ENCODE measurements at places on chromosomes 11 and 22. TPM values are rescaled to one million over a fixed set of nuclear protein-coding genes. Genes with fewer than 3 reads are reported as not detected.
A peak's percentile ranks its signal among the peaks of the same experiment; 100 is the strongest.

RIN1 gene
- total RNA-seq: 4.8 TPM

SCN3B gene
- 5.3 TPM for total RNA-seq

OR8D1 gene
- 7.9 TPM for total RNA-seq

GRCh38 chr11:35650006-35650405, 12.6 kb upstream of the TRIM44 start:
- no peak for DNase-seq

DNA sequence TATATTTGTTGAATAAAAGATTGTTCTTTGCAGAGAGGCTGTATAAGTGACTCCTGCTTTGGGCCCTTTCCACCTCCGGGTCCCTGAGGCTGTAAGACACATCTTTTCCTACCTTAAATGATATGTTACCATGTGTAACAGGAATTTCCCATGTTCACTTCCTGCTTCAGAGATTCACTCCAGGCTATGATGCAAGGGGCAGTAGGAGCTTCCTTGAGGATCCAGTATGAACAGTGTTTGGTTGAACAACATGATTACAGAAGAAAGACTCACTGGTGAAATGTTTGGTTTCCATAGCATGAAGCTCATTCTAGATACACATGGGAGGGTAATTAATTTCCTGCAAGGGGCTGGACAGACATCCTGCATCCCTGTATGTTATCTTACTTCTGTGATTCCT, 25.6 kb upstream of the ZDHHC13 start:
- no peak for DNase-seq

- DNase-seq: peak; percentile 39
Observed at GRCh38 chr22:35231585-35232084, 25.7 kb upstream of the HMGXB4 start.

GRCh38 chr11:129815596-129816461, at the start of gene TMEM45B:
TMEM45B (plus strand) TSS chr11:129815848; CDS start chr11:129852483, 36,635 bp downstream.
- no peak for DNase-seq

DNA sequence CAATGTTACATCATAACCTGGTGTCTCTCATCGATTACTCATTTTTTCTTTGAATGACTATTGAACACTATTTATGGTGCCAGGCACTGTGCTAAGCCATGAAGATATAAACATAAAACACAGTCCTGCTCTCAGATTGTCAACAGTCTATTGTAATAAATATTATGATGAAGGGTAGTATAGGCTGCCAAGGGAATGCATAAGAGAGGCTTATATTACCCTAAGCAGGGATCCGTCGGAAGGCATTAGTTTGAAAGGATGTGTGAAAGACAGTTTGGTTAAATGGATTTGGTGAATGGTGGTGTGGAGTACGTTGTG, 7.2 kb upstream of the CCDC90B start:
- no peak for DNase-seq

GRCh38 chr22:17969701-17970113, 54.7 kb downstream of the MICAL3 start:
- DNase-seq: peak; percentile 63

GRCh38 chr11:11243590-11244469, 109.2 kb downstream of the CSNK2A3 start:
- peak; percentile 59 for DNase-seq

- no peak for DNase-seq
Observed at GRCh38 chr22:20216863-20217499, 51.1 kb downstream of the RTN4R start.

- DNase-seq: no peak
Observed at GRCh38 chr11:79040348-79040747, 400.5 kb downstream of the TENM4 start.

- no peak for DNase-seq
Observed at GRCh38 chr11:20156876-20157613, 3.2 kb downstream of the DBX1 start.

GRCh38 chr11:17214338-17214737, 6.6 kb upstream of the PIK3C2A start:
- no peak for DNase-seq

DNA sequence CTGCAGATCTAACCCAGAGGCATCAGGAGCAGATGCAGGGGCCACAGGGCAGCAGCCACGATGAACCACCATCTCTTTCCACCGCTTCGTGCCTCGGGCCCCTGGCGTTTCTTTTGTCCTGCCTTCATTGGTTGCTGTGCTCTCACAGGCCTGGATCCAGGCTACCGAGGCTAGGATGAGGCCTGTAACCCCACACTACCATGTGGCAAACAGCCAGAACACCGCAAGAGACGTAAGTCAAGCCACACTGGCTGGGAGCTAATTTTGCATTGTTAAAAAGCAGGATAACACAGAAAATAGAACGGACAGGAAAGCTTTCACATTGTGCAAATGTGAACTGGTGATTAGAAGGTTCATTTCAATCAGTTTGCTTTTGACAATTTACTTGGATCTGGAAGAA, 15.7 kb upstream of the ARFGAP3 start:
- no peak for DNase-seq
